Erythroblast (primary cell): ENCODE measurements at places on chromosomes 16 and 17.
A peak's percentile ranks its signal among the peaks of the same experiment; 100 is the strongest.

DNA sequence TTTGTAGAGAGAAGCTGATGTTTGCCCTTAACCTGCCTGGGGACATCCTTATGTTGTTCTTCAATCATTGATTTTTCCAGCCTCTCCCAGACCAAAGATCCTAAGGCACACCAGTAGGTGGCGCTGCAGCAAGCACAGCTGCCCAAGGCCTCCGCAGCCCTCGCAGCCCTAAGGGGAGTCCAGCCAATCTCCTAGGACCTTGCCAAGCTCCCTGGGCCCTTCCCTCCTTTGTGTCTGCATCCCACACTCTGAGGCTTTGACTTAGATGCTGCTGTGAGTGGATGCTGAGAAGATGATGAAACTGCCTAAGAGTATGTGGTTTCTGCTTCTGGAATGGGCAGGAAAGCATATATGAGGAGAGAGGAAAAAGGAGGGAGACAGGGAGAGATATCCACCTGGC, 47.1 kb downstream of the SPACA3 start:
- peak; percentile 27 for DNase-seq

DNA sequence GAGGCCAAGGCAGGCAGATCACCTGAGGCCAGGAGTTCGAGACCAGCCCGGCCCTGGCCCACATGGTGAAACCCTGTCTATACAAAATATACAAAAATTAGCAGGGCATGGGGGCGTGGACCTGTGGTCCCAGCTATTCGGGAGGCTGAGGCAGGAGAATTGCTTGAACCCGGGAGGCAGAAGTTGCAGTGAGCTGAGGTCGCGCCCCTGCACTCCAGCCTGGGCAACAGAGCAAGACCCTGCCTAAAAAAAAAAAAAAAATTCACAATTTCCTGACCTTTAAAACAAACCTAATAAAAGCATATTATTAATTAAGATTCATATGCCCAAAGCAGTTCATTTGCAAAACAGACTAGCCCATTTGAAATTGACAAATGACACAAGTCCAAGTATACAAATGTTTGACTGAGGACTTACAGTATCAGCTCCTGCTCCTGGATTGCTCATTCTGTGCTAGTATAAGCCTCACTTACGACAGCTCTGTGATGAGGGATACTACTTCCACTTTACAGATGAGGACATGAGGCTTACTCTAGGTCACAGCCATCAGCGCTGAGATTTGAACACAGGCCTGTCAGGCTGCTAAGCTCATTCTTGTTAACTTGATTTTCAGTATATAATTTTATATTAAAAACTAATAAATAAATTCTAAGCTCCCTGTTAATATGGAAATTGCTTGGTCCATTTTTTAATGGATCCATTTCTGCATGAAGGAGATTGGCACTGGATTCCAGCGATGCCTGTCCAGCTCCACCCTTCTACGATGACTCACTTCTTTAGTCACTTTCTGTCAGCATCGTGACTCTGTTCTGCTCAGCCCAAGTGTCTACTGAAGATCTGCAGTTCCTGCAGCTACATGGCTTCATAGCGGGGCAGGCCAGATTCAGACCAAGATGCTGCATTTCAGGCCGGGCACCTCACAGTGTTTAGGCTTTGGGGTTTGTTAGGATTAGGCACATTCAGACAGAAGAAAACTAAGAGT, 88.2 kb downstream of the WDR59 start:
- DNase-seq = peak; percentile 73

DNA sequence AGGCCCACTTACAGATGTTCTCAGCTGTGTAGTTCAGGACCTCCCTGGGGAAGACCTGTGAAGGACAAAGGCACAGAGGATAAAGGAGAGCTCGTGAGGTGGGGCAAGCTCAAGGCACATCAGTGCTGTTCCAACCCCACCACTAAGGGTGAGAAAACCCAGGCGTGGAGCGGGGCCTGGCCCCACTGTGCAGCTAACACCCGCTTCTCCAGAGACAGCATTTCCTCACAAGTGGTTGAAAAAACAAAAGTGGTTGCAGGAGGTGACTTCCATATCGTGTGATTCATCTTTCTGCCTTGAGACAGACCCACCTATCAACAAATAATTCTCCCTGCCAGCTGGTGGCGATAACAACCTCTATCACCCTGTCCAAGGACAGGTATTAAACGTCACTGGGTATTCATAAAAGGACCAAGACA, 30.0 kb downstream of the SNN start:
- DNase-seq = peak; percentile 17

DNA sequence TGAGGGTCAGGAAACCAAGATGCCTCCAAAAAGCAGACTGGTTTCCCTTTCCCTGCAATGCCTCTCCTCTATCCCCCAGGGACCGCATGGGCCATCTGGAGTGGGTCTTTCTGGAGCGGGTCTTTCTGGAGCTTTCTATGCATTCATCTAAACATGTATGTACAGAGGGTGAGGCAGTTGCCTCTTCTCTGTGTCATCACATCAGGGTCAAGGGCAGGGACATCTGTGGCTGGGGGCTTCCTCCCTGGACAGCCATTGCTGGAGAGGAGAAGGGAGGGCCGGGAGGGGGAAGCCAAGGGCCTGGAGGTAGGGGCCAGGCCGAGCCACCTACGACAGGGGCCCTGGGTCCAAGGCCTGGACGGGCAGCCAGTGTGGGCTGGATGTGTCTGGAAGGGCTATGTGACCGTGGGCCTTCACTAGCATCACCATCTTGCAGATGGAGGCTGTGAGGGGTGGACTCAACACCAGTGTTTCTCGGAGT, 840 bp downstream of the ADCY7 start:
- peak; percentile 52 for DNase-seq

DNA sequence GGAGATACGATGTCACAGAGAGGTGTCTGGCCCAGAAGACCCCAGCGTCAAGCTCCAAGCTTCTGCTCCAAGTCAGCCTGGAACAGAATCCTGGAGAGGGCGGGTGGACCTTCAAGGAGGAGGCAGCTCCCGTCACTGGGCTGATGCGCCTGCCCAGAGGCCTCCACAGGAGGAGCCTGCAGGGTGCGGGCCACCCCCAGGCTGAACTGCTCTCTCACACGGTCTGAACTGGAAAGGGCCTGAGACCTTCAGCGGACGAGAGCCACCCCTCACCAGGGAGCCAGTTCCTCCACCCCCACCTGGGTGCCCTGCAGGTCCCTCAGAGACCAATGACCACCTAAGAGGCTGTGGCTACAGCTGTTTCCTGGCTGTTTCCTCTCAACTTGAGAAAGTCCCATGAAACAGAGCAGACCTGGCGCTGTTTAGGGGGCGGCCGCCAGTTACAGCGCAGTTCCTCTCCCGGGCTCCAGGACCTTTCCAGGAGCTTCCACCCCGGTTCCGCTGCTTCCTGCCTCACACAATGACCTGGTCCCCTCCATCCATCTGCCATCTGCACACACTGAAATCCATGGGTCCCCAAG, 36.0 kb upstream of the KLHDC4 start:
- DNase-seq = no peak

DNA sequence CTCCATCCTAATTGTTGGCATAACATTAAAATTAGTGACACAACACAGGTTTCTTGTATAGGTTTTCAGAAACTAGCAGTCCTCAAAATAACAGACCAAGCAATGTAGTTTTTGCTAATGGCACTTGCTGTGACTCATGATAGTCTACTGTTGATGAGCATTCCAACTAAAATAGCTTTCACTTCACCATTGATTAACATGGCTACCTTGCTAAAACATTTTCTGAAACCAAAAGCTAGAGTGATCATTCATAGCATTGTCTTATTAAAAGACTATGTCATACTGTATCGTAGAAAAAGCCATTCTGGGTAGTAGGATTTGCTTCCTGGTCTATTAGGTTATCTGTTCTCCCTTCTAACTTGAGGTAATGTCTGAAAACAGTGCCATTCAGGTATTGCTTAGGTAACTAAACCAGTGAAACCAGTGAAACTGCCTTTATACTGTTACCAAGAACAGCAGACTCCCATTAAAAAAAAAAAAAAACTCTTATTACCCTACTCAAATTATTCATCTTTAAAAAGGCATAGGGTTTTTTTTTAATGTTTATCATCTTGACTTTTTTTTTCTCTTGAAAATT, 2.5 kb upstream of the CLTC start:
- DNase-seq = no peak

- no peak for DNase-seq
Observed at GRCh38 chr17:57337390-57337789, 81.1 kb downstream of the MSI2 start.

DNA sequence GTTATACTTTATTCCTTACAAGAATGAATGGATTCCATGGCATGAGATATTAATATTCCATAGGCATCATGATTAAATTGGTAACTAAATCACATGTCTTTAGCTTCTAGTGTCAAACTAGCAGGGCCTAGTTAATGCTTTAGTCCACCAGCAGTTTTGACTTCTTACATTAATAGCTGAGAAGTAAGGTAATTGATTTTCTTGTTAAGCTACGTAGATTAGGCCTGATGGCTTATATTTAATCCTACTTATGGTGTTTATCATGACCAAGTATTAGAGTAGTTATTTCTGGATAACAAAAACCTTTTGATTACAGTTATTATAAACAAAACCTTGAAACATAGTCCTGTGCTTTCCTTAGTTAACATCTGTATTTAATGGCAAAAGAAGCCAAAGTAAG, 184.5 kb downstream of the TANC2 start:
- DNase-seq = no peak

GRCh38 chr17:4064366-4064765, 78.5 kb downstream of the ZZEF1 start:
- DNase-seq = no peak

DNA sequence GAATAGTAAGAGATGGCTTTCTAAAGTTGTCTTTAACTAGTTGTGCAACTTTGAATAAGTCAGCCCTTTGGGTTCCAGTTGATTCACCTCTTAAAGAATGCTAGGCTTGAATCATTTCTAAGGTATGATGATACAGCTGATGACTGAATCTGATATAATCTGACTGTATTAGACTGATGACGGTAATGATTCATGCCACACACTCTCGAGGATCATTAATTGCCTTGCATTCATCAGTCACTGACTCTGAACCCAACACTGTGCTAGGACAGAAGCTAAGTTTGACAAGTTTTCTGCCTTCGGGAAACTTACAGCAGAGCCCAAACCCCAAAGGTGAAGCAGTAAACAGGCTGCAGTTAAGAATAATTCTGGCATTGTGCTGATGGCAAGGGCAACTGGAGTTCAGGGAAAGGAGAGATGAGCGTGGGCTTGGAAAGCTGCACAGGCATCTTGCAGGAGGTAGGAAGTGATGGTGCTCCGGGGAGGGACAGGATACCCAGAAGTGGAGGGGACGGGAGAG, 25.8 kb downstream of the ASIC2 start:
- no peak for DNase-seq

GRCh38 chr17:39147221-39148185, 3.9 kb downstream of the PLXDC1 start:
- DNase-seq = no peak

- no peak for DNase-seq
Observed at GRCh38 chr16:85418978-85419491, 194.1 kb upstream of the GSE1 start.

- no peak for DNase-seq
Observed at GRCh38 chr16:52561910-52562741, 15.2 kb upstream of the TOX3 start.

DNA sequence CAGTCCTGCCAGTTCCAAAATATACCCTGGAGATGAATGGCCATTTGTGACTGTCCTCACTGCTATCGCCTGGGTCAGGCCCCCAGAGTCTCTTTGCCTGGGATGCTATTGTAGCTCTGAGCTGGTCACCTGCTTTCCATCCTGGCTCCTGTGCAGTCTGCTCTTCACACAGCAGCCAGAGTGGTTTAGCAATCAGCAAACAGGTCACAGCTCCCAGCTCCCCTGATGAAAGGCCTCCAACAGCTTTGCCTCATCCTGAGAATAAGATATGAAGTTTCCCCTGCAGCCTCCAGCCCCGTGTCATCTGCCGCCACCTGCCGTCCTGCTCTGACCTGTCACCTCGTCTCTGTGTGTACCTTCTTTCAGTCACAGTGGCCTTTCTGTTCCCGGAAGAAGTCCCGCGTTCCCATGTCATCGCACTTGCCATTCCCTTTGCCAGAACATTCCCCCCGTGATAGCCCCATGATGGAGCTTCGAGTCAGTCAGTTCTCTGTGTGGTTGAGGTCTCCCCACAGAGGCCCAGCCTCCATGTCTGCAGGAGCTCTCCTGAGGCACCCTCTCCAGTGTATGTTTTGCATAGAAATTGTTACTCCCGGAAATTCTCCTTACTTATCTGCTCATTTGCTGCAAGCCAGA, 281.5 kb downstream of the SNX29 start:
- no peak for DNase-seq

- DNase-seq = no peak
Observed at GRCh38 chr17:41864498-41864835, 756 bp downstream of the KLHL11 start.

DNA sequence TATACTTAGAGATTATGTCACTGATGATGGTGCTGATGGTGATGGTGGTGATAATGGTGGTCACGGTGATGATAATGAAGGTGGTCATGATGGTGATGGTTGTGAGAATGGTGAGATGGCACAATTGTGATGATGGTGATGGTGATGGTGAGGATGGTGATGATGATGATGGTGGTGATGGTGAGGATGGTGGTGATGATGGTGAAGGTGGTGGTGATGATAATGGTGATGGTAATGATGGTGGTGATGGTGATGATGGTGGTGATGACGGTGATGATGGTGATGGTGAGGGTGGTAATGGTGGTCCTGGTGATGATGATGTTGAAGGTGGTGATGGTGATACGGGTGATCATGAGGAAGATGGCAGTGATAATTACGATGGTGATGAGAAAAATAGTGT, 5.5 kb upstream of the CDT1 start:
- no peak for DNase-seq

- no peak for DNase-seq
Observed at GRCh38 chr17:76687298-76688164, 23.2 kb downstream of the MXRA7 start.

DNA sequence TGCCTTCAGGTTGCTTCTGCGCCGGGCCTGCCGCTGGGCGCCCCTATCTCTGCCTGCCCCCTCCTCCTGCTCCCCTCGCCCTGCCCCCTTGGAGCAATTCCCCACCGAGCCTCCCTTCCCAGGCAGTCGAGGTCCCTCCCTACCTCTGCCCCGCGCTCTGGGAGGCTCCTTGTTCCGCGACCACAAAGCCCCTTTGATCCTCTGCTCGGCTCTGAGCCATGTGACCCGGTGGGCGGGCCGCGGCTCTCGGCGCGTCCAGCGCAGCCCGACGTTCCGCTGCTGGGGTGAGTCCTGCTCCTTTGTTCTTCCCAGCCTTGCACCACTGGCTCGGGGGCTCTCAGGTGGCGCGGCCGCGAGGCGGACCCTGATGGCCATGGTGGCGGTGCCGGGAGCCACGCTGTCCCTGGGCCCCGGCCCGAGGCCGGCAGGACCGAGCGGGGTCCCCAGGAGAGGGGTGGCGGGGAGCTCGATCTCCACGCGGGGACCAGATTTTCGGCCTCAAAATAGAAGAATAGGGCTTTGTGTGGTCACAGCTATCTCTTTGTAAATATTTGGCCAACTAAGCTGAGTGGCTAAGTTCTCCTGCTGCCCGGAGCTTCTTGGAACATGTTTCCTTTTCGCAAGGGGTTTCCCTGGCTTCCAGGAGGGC, 310.6 kb downstream of the SEC14L1 start:
- DNase-seq = peak; percentile 31

- no peak for DNase-seq
Observed at GRCh38 chr17:81073967-81074839, 39.3 kb downstream of the BAIAP2 start.

GRCh38 chr16:83973077-83973476, 5.0 kb downstream of the NECAB2 start:
- no peak for DNase-seq
